Motor neuron (in vitro differentiated cells): ENCODE measurements at places on chromosomes 16 and 17. TPM values are rescaled to one million over a fixed set of nuclear protein-coding genes. Genes with fewer than 3 reads are reported as not detected.

The KRT15 gene
- not detected in 2 replicates for total RNA-seq

The NDEL1 gene
- total RNA-seq, result 42.1 and 59.4 TPM in 2 replicates

The CLEC19A gene
- 0.86 TPM in 1 of 2 replicates, not detected in the other for total RNA-seq

The CMTM1 gene
- total RNA-seq, result 3.2 and 3.4 TPM in 2 replicates

The CDT1 gene
- 2.9 and 3.1 TPM in 2 replicates for total RNA-seq

The OR1D5 gene
- 0.93 TPM in 1 of 2 replicates, not detected in the other for total RNA-seq

- no peak for ATAC-seq
These were observed 68.7 kb downstream of the ARSG start for GRCh38 chr17:68359791-68360535.

DNA sequence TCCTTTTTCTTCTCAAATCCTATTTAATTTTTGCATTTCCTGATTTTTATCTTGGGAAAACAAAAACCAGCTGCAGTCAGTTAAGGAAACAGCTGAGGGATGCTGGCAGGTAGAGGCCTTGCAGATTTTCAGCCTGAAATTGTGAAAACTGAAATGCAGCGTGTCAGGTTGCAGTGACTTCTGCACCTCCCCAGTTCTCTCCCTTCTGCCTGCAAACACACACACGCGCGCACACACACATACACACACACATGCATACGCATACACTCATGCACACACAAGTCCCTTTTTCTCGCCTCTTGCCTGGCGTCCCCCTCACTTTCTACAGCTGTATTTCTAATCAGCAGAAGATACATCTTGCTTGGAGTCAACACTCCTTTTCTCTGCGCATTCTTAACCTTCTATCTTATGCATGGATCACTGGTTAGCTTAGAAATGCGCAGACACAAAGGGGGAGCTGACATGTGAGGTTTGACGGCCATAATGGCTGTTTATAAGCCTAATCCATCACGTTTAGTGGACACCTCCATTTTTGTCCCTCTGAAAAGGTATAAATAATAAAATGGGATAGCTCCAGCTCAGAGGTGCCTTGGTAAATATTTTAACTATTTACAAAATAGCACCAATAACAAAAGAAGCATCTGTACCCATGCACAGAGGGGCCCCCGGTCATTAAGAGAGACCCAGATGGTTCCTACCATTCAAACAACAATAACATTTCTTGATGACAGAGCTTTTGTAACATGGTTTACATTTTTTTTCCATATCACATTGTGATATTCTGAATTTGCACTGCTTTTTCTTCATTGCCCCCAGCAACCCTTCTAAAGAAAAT is 392.1 kb upstream of the SALL1 start:
- peak; percentile 74 for ATAC-seq

GRCh38 chr17:35546487-35546886 is 9.0 kb upstream of the SLFN12L start:
- ATAC-seq, result no peak

DNA sequence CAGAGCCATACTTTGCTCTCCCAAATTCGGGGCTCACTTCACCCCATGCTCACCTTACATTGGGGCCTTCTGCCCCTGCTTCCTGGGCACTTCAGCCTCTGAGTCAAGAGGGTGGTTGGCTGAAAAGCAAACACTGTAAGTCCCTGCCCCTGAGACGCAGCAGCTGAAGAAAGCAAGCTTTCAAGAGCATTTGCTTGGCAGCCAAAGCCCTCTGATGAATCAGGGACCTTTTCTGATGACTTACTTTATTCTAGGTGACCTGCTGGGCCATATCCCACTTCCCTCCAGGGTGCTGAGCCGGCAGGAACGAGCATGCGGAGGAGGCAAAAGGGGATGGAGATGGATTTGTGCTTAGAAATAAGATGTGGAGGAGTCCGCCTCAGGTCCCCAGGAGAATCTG is 147.0 kb upstream of the TNRC6C start:
- no peak for ATAC-seq

DNA sequence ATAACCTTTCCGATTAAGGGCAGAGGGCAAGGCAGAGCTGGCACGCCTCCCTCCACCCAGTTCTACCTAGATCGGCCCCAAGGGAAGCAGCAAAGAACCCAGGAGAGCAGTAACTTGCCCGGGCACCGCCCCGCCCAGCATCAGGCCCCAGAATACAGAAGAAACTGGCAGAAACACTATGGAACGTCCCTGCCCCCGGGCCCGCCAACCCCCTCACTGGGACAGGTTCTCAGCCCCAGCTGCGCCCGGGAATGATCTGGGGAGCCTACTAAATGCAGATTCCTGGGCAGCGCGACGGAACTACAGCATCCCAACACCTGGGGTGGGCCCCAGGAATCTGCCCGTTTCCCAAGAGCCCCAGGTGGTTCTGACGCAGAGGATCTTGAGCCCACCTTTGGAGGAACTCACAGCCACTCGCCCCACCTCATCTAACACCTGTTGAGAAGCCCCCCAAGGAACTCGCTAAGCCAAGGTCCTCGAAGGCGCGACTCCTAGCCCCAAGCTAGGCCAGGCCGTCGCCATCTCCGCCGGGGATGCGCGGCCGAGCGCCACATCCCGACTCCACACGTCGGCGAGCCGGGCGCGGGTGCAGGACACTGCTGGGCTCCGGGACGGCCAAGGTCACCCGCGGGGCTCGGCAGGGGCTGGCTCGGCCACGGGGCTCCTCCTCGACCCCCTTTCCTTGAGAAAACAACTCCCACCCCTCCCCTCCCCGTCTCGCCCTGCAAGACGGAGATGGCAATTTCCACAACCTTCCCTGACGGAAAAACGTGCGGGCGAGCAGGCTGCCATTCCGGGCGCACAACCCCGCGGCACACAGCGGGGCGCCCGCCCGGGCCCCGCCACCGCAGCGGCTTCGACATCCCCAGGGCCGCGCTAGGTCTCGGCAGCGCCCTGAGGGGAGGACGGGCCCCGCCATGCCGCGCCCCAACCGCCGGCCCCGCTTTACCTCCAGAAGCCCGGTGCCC is 913 bp downstream of the CDIP1 start:
- ATAC-seq, result peak; percentile 51

DNA sequence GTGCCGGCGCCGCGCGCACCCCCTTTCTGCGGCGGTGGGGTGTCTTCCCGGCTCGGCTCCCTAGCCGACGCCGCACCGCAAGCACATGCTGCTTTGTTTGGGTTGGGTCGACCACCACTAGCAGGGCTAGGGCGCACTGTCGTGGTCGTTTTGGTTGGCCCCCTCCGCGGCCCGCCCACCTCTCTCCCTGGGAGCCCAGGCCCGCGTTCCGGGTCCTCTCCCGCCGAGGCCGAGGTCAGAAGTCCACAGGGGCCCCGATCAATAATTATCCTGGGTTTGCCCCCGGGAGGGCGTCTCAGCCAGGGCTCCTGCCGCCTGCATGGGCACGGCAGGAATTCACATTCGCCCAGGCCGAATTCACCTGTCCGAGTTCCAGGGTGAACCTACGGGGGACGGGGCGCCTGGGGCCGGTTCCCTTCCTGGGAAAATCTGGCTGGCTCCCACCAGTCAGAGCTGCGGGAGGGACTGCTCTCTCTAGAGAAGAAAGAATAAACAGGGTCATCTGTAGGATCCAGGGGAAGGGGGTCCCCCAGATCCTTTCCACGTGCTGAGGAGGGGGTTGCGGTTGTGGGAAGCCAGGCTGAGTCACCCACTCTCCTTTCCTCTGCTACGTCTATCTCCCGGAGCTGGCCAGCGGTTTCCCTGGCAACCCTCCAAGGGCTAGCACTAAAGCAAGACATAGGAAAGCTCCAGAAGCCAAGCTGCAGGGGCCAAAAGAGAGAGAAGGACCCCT is 584 bp upstream of the STAT5B start:
- ATAC-seq, result peak; percentile 10

DNA sequence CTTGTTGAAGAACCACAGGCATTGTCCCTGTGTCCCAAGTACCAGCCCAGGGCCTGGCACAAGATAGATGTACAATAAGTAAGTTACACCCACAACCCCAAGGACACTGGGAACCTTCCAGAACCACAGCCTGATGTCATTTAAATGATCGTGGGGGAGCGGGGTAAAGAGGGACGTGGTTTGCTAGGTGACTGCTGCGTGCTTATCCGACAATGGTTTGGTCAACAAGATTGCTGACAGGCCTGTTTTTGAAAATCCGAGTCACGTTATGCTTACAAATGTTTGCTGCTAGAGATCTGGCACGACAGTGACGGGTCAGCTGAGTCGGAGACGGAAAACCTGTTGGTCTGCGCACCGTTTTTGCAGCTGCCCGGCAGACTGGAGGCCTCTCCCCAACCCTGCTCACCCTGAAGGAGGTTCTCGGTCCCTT is 22.8 kb downstream of the COTL1 start:
- no peak for ATAC-seq

DNA sequence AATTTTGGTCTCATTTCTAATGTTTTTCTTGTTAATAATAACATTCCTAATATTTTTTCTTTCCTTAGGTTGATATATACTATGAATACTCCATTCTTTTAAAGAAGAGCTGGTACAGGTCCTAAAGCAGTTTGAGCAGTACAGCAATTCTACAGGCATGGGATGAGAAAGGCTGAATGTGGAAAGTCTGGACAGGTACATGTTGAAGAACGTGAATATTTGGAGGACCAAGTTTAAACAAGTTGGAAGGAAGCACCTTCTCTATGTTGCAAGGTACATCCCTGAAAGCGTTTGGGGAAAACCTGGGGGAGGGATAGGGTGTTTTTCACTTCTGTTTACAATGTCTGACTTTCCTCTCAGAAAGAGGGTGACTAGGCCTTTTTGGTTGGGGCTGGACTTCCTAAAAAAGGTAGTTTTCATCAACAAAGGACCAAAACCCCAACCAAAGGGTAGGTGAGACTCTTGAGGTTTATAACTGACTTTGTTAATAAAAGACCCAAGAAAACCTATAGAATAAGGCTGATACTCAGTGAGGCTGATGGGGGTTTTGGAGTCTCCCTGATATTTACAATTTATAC is 95.9 kb upstream of the AXIN2 start:
- ATAC-seq, result no peak

DNA sequence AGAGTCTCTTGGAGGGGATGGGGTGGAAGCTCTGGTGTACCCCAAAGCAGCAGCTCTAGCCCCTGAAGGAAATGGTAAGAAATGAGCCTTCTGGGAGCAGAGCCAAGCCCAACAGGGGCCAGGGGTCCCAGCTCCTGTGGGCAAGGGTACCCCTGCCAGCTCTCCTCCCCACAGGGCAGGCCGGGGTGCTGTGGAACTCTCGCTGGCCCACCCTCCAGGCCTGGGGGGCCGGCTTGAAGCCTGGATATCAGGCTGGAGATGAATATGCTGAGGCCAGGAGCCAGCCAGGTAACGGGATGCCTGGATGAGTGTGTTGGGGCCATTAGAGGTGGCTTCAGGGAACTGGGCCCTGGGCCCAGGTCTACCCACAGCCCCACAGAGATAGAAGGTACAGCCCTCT is 12.2 kb upstream of the CLDN9 start:
- no peak for ATAC-seq

- no peak for ATAC-seq
These were observed 55.4 kb downstream of the NLK start for GRCh38 chr17:28097901-28098300.

DNA sequence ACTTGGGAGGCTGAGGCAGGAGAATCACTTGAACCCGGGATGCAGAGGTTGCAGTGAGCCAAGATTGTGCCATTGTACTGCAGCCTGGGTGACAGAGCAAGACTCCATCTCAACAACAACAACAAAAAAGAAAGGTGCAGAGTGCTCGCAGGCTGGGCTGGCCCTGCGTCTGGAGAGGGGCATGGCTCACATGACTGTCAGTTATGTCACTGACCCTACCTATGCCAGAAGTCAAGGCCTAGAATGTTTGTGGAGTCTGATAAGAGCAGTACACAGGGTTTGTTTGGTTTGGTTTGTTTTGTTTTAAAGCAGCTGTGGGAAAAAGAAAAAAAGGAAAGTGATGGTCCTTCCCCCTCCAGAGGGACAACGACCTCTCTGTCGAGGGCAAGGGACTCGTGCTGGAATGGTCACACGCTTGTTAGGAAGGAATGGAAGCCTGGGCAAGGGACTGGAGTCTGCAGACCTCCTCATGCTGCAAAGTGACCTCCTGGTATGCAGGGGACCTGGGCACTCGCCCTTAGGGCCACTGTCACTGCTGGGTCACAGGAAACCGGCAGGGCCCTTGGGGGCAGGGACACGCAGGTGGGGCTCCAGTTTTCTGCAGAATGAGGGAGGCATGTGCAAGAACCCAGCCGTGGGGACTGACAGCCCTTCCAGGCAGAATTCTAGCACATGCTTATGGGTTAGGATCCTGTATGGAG is 10.1 kb upstream of the OSGIN1 start:
- ATAC-seq, result no peak

GRCh38 chr17:2380226-2380922 is 20.5 kb downstream of the MNT start:
- no peak for ATAC-seq

GRCh38 chr17:3887394-3887793 is 5.5 kb downstream of the CAMKK1 start:
- no peak for ATAC-seq

- ATAC-seq, result no peak
These were observed 37.5 kb downstream of the SPECC1 start for GRCh38 chr17:20046629-20047028.

DNA sequence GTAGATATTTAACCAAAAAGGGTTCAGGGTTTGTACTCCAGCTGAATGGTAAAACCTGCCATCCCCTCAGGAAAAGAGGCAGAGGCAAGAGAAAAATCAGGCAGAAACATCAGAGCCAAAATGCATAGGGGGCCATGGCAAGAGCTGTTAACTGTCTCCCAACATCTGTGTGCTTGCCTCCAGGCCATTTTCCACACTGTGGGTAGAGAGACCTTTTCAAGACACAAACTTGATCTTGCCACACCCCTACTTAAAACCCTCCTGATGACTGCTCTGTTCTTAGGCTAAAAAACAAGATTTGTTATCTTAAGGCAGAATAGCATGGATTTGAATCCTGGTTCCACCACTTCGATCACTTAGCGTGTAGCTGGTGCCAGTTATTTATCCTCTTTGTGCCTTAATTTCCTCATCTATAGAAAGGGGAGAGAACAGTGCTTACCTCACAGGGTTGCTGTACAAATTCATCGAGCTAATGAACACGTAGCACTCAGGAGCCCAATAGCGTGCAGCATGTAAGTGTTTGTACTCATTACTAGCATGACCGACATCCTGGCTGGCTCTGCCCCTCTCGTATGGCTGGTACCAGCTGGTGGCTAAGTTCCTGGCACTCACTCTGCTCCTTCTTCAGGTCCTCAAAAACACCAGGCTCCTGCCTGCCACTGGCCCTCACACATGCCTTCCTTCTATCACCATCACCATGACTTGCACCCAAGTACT is 25.8 kb downstream of the STAT3 start:
- ATAC-seq, result peak; percentile 60

DNA sequence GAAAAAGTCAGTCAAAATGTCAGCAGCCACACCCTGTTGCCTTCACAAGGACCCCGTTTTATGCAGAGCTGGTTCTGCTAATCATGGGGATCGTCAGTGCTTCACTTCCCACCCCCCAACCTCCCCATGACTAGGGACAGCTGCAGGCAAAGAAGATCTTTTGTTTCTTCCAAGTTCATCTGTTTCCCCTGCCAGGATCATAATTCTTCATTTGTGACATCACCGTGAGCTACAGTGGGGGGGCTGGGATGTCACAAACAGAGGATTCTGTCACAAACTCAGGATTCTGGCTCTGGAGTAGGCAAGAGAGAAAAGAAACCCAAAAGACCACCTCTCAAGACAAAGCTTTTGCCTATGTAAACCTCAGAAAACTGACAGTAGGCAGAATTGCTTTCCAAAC is 24.7 kb downstream of the DNAJC7 start:
- ATAC-seq, result peak; percentile 50
